ENCODE measurements at places on chromosomes 3 and 15.
A peak's percentile ranks its signal among the peaks of the same experiment; 100 is the strongest.

GRCh38 chr15:31265871-31266711, 60.5 kb upstream of the KLF13 start:
- no peak for DNase-seq

GRCh38 chr15:52329150-52329549, 33.5 kb upstream of the MYO5C start:
- DNase-seq: no peak

DNA sequence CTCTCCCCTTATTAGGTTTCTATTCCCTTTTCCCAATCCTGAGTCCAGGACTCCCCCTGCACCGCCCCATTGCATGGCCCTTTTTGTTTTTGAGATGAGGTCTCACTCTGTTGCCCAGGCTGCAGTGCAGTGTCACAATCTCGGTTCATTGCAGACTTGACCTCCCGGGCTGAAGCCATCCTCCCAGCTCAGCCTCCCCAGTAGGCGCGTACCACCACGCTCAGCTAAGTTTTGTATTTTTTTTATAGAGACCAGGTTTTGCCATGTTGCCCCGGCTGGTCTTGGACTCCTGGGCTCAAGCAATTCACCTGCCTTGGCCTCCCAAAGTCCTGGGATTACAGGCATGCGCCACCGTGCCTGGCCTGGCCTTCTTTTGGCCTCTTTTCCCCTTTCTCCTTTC, 29.3 kb downstream of the PDIA5 start:
- DNase-seq: no peak

- no peak for DNase-seq
Observed at GRCh38 chr15:77076323-77076915, 5.5 kb upstream of the TSPAN3 start.

DNA sequence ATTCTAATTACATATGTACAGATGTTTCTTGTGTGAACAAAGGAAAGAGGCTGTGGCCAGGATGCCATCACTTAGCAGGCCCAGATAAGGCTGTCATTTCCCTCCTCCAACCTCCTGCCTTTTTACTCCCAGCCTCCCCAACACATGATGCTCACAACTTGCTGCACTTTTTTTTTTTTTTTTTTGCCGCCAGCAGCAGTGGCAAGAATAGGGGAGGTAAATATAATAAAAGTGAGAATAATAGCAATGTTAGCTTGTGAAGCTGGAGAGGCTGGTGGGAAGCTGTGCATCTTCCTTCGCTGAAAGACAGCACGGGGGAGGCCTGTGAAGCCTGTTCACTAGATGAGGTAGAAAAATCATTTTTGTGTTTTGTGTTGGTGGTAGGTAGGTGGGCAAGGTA, 42.5 kb upstream of the MYO5C start:
- no peak for DNase-seq

DNA sequence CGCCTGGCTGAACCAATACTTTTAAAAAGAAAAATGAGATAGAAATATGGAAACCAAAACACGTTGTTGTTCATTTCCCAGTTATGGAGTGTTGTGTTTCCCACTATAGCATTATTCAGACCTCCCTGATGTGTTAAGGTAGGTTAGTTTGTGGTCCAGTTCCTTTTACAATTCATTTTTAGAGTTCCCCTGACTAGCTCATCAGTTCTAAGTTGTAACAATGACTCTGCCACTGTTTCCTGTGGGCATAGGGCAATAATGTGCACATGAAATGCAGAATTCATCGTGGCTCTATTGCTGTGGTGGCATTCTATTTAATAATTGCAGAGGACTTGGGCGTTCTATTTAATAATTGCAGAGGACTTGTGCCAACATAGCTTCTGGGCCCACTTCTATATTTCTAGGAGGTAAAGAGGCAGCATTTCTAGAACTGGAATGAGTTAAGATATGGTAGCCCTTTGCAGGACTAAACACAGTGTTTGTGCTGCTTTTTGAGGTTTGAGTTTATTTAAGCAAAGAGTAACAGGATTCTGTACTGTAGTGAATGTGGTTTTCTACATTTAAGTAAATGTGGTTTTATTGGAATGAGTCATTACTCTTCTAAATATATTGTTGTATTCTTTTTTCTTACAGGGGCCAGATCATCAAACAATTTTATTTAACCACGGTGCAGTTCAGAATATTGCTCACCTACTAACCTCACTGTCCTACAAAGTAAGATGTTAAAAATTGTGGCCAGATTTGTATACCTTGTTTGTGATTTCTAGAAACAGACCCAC, 47.5 kb downstream of the ARMC8 start:
- no peak for DNase-seq

DNA sequence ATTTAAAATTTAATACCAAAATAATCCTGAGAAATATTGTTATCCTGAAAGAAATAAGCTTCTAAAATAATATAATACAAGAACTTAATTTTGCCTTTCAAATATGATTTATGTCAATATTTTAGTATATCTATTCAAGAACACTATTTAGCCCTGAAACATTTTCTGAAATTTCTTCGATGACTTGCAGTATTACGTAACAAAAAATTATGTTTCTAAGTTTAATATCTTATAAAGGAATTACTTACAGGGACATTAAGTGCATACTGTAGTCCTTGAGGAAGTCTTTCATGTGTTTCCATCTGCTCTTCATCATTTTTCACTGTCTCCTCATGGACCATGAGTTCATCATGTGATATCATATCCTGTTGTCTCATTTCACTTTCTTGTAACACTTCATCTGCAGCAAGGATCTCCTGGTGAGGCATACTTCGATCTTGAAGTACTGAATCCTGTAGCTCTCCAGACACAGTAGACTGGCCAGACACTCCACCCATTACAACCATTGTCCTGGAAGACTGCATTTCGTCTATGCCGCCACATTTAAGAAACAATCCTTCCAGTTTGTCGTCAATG, 62.0 kb downstream of the ZNF148 start:
- DNase-seq: no peak

DNA sequence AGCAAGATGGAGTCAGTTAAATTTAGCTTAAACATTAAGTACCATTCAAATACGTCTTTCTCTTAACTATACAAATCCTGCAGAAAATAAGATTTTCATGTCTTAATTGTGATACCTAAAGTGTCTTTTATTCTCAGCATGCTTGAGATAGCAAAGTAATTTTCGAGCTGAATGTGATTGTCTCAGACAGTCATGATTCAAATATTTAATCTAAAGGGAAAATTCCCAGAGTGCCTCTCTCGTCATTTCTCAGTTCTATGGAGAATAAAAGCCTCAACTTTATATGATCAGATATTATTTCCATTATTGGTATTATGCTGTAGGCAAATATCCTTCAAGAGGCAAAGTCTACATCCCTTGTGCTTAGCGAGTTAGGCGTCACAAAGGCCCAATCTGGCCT, 589.9 kb downstream of the TAFA4 start:
- DNase-seq: no peak

DNA sequence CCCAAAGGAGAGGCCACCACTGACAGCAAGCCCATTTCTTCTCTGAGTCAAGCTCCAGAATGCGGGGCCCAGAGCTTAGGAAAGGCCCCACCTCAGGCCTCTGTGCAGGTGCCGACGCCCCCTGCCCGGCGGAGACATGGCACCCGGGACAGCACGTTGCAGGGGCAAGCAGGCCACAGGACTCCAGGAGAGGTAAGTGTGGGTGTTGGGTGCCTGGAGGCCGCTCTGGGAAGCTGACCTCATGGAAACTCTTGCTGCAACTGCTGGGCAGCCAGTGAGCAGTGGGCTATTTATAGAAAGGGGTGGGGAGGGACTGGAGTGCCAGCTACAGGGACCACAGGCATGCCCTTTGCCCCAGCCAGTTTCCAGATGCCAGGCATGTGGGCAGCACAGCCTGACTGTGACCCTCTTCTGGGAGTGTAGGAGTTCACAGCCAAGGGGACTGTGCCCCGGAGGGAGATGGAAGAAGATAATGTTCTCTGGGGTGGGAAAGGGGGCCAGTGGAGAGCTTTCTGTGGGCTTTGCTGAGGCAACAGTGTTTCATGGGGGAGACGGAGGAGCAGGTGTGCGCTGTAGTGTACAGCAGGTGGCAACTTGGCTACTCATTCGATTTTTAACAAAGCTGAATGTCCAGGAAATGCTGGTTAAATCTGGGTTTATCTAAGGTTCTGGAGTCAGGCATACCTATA, 23.7 kb downstream of the ALPK3 start:
- no peak for DNase-seq

GRCh38 chr3:196097373-196098154, 15.7 kb upstream of the TFRC start:
- DNase-seq: no peak

DNA sequence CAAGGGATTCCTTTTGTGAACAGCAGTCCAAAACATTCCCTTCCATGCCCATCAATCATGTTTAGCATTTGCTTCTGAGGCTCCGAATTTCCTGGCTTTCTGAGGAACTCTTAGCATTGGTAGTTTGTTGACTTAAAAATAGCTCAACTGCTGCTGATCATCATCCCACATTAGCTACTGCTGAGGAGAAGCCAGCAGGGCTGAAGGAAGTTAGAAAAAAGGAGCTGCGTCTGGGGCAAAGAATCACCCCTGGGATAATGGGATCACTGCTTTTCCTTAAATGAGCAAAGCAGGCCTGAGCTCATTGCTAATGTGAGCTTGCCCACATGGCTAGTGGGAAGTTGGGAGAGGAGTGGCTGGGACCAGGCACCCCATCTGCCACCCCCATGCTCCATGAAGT, 39.8 kb downstream of the CYP19A1 start:
- DNase-seq: no peak

GRCh38 chr3:149501524-149501923, 27.0 kb downstream of the TM4SF4 start:
- DNase-seq: no peak

DNA sequence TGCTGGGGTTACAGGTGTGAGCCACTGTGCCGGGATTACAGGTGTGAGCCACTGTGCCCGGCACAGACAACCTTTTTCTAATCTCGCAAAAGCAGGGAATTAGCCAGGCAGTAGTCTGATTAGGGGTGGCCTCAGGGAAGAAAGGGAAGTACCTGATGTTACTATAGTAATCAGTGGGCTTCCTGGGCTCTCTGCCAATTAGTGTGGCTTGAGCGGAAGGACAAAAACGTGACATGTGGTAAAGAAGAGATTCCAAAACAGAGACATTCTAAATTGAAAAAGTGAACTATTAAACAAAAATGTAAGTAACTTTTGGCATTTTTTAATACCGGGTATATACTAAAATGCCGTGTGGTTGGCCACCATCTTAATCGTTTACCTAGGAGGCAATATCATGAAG, 48.1 kb downstream of the CFAP20DC start:
- DNase-seq: no peak

DNA sequence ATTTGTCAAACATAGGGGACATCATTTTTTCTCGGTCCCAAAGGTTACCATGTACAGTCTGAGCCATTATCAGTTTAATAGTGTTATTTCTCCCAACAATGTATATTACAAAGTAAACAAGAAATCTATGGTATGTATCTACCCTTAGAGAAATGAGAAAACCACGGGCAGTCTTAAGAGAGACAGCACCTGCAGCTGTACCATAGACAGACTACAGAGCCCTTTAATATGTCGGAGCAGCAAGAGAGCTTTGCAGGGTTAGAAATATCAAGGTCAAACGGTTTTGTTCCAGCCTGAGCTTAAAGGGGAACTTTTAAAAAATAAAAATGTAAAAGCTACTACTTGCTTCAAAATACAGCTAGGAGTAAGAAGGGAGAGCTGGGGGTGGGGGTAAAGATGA, 53.2 kb downstream of the SH3BP5 start:
- no peak for DNase-seq

- peak; percentile 55 for DNase-seq
Observed at GRCh38 chr3:42025370-42026138, 63.7 kb upstream of the ULK4 start.

DNA sequence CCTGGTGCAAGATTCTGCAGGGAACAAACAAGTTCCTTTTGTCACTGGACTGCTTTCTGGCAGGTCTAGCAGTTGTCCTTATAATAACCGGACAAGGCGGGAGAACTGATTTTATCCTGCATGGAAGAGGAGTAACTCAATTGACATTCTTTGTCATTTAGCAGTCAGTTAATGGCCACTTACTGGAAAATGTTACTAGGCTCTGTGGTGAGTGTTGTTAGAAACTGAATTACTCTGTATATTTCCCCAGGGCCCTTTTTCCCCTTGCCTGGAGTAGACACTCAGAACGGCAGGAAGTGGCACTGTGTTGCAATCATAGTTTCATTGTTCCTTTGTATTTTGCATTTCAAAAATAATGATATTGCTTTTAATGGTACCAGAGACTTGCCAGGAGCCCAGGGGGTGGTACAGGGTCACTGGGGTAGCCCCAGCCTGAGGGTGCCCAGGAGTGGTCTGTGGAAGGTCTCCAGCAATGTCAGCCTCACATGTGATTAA, 318.6 kb upstream of the LRRFIP2 start:
- peak; percentile 29 for DNase-seq

DNA sequence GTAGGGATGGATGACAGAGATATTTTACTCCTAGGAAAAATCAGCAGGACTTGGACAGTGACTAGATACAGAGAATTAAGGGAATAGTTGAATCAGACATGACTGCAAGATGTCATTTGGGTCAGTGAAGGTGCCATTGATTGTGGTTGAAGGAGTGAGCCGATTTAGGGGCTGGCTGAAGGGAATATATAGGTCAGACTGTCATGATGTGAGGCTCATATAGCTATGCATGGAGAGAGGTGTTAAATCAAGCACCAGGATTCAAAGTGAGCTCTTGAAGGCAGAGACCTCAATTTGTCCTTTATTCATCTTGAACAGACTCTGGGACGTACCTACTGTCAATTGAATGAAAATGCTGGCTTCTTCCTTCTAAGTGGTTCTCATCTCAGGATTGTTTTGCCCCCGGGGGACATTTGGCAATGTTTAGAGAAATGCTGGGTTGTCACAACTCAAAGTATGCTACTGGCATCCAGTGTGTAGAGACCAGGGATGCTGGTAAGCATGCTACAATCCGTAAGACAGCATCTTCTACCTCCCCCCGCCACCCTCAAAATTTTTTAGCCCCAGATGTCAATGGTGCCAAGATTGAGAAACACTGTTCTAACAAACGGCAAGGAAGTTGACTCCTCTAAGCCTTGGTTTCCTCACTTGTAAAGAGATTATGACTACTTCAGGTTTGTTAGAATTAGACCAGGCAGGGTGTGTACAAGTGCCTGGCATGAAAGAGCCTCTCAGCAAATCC, 7.8 kb downstream of the ATP2C1 start:
- no peak for DNase-seq

GRCh38 chr15:62822228-62822627, 220.3 kb upstream of the TPM1 start:
- no peak for DNase-seq

DNA sequence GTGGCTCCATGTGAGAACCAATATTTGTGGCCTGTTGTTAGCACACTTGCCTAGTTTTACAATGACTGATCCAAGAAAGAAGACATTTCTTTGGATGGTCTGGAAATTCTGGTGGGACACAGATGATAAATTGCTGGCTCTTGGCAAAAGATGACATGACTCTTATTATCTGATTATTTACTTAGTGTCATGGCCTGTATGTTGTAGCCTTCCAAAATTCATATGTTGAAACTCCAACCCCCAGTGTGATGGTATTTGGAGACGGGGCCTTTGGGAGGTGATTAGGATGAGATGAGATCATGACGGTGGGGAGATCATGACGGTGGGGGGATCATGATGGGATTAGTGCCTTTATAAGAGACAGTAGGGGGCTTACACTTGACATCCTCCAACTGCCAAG, 30.0 kb upstream of the AKAP13 start:
- no peak for DNase-seq
